ENCODE measurements at places on chromosomes 5 and 9. TPM values are rescaled to one million over a fixed set of nuclear protein-coding genes. Genes with fewer than 3 reads are reported as not detected.

Gene SPTLC1
- 81.7 TPM for total RNA-seq

Gene PCDHA11
- total RNA-seq = 0.27 TPM

Gene FOXD4L6
- 0.54 TPM for total RNA-seq

Gene TIGD6
- total RNA-seq = 2.1 TPM

Gene PNPLA7
- 1.8 TPM for total RNA-seq

Gene IL13
- total RNA-seq = not detected

Gene SREK1
- 65.6 TPM for total RNA-seq

Gene SLC6A3
- not detected for total RNA-seq

DNA sequence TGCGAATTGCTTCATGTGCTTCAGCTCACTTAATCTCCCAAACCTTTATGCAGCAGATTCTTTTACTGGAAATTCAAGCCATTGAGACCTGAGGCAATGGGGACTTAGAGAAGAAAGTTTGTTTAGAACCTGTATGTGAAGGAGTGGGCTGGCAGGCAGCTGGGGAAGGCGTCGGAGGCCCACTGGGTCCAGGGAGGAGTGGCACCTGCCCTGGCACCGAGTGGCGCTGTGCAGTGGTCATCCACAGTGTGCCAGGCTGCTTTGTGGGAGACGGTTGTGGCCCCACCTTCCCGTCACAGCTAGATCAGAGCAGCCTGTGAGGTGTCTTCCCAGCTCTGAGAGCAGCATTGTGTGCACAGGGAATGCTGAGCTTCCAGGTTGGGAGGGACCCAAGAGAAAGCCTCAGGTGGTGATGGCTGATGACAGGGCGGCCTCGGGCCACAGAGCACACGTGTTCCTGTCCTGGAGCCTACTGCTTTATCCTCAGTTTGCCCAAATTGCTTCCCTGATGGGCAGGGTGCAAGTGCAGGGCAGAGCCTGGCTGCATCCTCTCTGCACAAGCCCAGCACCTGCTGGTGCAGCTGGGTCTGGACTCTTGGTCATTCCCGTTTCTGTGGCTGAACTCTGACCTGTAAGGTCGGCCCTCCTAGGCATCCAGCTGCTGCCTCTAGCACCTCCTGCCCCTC, 175.2 kb downstream of the CACNA1B start:
- H3K4me1 ChIP-seq = no peaks in the 10 kb centered on the region
- H3K27ac ChIP-seq = no peak overlapping the region
- no peaks in the 10 kb centered on the region for H3K36me3 ChIP-seq
- H3K4me3 ChIP-seq = no peak overlapping the region
- no peaks in the 10 kb centered on the region for H3K27me3 ChIP-seq

DNA sequence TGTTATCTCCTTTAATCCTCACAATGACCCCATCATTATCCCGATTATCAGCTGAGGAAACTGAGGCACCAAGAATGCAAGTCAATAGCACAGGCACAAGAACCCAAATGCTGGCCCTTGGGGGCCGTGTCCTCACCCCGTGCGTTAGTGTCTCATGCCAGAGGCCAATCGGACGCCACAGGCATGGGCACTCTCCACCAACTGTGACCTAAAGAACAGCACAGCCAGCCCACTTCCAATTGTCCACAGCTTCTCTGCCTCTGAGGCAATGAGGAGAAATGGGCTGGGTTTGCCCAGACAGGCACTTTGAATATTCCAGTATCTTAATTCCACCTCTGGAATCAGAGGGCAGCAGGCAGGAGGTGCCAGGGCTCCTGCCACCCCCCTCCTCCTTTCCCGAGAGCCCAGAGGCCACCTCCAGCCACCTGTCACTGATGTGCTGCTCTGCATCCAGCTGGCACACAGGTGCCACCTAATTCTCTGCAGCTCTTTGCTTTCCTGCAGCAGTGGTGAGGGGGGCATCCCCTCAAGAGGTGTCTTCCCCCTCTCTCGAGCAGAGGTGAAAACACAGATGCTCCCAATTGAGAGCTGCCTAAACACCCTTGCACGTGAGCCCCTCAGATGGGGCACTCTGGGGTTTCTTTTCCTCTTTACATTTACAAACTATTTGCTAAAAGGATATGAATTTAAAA, 107.5 kb downstream of the ROR2 start:
- H3K36me3 ChIP-seq = no peaks in the 10 kb centered on the region
- no peak overlapping the region for H3K4me3 ChIP-seq
- no peak overlapping the region for H3K27ac ChIP-seq
- H3K27me3 ChIP-seq = no peaks in the 10 kb centered on the region

DNA sequence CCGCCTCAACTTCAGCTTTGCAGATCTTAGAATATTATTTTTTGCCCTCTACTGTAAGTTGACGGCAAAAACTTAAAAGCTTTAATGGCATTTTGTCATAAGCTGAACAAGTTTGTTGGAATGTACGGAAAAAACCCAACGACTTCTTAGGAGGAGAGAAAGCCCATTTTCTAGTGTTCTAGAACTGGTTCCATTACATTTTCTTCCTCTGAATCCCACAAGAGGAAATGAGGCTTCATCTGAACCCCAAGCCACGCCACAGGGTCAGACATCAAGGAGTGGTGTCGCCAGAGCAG, 113.7 kb downstream of the LHFPL2 start:
- no peak overlapping the region for H3K4me3 ChIP-seq
- H3K4me1 ChIP-seq = peaks cover 4% of the 10 kb centered on the region
- H3K27me3 ChIP-seq = no peaks in the 10 kb centered on the region
- H3K27ac ChIP-seq = no peak overlapping the region
- H3K36me3 ChIP-seq = no peaks in the 10 kb centered on the region
- DNase-seq = no peak

DNA sequence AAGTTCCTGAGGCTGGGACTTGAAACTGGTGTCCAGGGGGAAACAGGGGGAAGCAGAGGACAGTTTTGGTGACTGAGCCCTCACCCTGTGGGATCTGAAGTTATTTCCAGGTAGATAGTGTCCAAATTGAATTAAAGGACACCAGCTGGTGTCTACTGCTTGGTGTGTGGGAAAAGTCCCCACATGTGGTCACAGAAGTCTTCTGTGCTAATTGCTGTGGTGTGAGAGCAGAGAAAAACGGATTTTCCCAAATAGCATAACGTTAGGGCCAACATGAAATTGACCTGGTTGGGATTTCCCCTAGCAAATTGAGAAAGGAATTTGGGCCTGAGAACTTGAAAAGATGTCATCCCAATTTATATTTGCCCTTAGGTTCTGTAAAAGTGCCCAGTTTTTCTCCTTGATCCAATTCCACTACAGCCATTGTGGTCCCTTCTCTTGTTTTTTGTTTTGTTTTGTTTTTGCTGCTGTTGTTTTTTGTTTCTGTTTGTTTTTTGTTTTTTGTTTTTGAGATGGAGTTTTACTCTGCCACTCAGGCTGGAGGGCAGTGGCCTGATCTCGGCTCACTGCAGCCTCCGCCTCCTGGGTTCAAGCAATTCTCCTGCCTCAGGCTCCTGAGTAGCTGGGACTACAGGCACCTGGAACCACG, 5.6 kb upstream of the STARD4 start:
- H3K27me3 ChIP-seq = no peaks in the 10 kb centered on the region
- peaks cover 8% of the 10 kb centered on the region for H3K4me1 ChIP-seq
- H3K36me3 ChIP-seq = no peaks in the 10 kb centered on the region
- DNase-seq = no peak
- no peak overlapping the region for H3K27ac ChIP-seq

DNA sequence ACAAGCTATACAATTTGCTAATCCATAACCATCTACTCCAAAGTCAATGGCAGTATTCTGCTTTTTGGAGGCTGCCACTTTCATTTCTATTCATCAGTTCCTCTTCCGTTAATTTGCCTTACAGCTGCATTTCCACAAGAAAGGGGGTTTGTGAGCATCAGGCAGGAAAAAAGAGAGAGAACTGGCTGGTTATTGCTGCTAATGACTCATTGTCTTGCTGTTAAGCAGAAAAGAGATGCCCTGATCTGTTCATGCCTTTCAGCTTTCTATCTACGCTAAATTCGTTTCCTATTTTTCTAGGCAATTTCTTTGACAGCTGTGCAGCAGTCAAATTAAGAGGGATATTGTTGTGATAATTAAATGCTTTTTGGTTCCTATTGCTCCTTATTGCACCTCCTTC, 65.9 kb upstream of the GNAQ start:
- H3K4me1 ChIP-seq = no peaks in the 10 kb centered on the region
- H3K4me3 ChIP-seq = no peak overlapping the region
- no peak overlapping the region for H3K27ac ChIP-seq
- no peak for DNase-seq
- no peaks in the 10 kb centered on the region for H3K36me3 ChIP-seq

GRCh38 chr5:142095651-142096330, 12.8 kb upstream of the NDFIP1 start:
- peak overlapping the region; percentile 19 for H3K27ac ChIP-seq
- H3K4me1 ChIP-seq = peaks cover 10% of the 10 kb centered on the region
- peak overlapping the region; percentile 0 for H3K4me3 ChIP-seq
- no peak for DNase-seq
- no peaks in the 10 kb centered on the region for H3K36me3 ChIP-seq

DNA sequence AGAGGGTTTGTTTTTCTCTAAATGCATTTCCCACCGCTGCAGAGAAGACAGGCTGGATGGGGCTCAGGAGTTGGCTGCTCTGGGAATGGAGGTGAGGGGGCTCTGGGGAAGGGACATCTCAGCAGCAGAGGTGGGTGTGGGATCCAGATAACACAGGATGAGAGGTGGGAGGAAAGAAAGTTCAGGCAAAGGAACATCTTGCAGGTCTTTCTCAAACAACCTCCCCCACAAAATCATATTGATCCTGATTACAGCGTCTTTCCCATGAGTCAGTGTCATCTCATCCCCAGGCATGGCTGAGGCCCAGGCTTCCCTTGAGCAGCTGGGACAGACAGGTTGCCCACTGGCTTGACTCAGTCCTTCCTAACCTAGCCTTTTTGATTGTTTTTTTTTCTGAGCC, 11.3 kb upstream of the ACSL6 start:
- DNase-seq = no peak
- H3K4me1 ChIP-seq = no peaks in the 10 kb centered on the region

DNA sequence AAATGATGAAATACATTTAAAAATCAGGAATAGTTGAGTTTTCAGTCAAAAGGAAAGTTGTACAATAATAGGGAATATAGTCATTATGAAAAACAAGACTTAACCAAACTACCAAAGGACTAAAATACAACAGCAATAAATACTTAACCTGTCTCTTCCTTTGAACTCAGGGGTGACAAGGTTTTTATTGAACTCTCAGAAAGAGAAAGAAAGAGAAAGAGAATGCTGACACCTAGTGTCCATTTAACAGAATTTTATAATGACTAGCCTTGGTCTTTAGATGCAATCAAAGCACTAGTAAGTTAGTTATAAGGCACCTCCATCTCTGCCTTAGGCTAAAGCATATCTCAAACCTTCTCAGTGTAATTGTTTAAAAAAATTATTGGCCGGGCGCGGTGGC, 47.5 kb downstream of the UIMC1 start:
- H3K4me3 ChIP-seq = no peak overlapping the region
- peak; percentile 10 for DNase-seq
- H3K36me3 ChIP-seq = peaks cover 18% of the 10 kb centered on the region
- no peak overlapping the region for H3K27ac ChIP-seq

DNA sequence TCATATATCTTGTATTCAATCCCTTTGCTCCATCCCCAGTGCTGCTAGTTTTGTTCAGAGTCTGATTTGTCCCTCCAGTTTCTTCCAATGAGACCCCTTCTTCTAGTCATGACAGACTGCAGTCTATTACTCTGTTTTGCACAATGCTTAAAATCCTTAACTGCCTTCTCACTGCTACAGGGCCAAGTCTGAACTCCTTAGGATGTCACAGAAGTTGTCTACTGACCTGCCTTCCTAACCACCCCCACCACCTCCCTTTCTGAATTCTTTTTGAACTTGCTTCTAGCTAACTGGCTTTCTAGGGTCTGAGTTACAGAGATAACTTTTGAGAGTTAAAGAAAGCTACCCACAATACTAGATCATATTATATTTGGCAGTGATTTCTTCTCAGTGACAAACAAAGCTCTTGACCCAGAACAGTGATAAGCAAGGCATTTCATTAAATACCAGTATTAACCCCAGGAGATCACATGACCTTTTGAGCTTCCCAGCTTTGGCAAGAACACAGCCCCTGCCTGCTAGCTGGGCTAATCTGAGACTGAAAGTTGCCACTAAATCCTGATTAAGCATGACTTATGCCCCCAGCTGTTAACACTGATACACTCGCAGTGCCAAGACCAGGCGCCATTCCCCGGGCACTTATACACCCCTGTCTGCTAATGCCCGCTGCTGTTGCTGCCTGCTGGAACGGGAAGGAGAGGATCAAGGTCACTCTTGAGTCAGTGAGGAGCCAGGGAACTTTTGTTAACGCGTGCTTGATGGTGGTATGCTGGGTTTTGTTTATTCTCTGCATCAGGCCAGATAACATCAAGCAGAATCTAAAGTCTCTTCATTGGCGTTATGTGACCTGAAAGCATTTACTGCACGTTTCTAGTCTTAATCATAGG, 36.4 kb upstream of the ADAMTSL1 start:
- H3K36me3 ChIP-seq = no peaks in the 10 kb centered on the region
- H3K4me1 ChIP-seq = no peaks in the 10 kb centered on the region
- no peaks in the 10 kb centered on the region for H3K27me3 ChIP-seq
- no peak overlapping the region for H3K4me3 ChIP-seq
- DNase-seq = no peak
- H3K27ac ChIP-seq = no peak overlapping the region

DNA sequence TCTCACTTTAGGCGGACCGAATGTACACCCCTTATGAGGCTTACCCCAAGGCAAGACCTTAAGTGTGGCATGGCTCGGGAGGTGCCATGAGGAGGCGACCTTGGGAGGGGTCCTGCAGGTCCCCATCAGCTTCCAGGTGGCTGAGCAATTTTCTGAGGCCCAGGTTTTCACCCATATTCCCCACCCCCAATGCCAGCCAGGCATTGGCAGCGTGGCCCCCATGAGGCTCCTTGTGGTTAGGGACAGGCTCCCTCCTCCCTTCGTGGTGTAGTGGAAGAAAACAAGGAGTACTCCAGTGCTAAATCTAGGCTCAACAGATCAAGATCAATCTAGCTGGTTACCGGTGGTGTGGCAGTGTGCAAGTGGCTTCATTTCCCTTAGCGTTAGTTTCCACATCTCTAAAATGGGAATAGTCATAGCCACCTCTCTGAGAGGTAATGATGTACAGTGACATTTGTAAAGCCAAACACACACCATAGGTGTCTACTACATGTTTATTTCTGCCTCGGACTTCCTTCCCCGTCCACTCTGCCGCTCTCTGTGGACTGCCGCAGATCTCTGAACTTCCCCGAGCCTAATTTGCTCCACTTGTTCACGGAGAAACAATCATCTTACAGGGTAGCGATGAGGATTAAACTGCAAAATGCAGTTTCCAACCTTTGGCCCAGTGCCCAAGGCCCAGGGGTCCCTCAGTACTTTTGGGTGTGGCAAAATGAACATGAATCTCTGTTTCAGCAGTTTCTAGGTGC, 8.4 kb downstream of the LHX2 start:
- H3K4me3 ChIP-seq = no peak overlapping the region
- no peaks in the 10 kb centered on the region for H3K27me3 ChIP-seq
- H3K36me3 ChIP-seq = 0 out of 2 replicates have a peak, but pooled peaks cover 2% of the 10 kb centered on the region
- no peak for DNase-seq
- H3K27ac ChIP-seq = no peak overlapping the region

DNA sequence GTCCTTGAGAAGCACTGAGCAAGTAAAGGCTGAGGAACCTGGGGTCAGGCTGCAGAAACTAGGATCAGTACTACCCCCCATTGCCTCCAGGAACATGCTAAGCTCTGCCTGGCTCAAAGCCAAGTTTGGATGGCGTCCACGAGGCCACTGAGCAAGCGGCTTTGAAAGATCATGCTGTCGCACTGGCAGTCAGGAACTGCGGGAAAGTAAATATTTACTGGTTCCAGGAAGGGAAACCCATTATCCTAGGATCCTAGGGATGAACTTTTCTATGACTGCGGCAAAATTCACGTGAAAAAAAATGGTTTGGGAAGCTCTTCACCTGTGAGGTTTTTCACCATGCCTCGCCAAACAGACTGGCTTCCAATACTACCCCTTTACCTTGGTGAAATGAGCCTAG, 75.3 kb upstream of the PJA2 start:
- no peaks in the 10 kb centered on the region for H3K36me3 ChIP-seq
- no peaks in the 10 kb centered on the region for H3K27me3 ChIP-seq
- H3K4me3 ChIP-seq = no peak overlapping the region
